Activated CD8-positive, alpha-beta T cell treated with anti-CD3 and anti-CD28 coated beads, Interleukin-2, amount 10 ng/mL, durations not matched to agents 7 days and 5 days (primary cell): ENCODE measurements at places on chromosomes 5 and 9. TPM values are rescaled to one million over a fixed set of nuclear protein-coding genes. Genes with fewer than 3 reads are reported as not detected.
A peak's percentile ranks its signal among the peaks of the same experiment; 100 is the strongest.

- DNase-seq: no peak
Observed at GRCh38 chr5:129392681-129393080, 67.4 kb upstream of the ADAMTS19 start.

Gene MRPS27
- 48.2 TPM for total RNA-seq

- no peak for DNase-seq
Observed at GRCh38 chr9:72954431-72955125, 1.7 kb upstream of the ALDH1A1 start.

Gene SLC36A3
- total RNA-seq: not detected

GRCh38 chr5:157484768-157485167 lies 24.8 kb downstream of the NIPAL4 start:
- no peak for DNase-seq

DNA sequence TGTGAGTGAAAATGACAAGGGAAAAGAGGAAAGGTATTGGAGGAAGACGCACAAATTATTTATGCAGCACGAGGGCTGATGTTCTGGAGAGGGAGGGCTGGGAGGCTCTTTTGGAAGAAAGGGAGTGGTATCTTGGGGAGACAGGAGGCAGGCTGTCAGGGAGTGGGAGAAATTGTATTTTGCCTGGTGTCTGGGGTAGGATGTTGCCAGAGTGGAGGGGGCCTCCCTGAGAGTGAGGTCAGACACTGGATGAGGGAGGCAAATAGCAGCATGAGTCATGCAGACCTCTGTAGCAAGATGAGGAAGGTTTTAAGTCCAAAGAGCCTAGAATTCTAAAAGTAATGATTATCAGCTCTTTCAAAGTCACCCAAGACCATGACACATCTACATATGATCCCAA lies 158.0 kb downstream of the DMRT2 start:
- DNase-seq: no peak

- no peak for DNase-seq
Observed at GRCh38 chr9:114928136-114928535, 2.3 kb downstream of the TNFSF8 start.

DNA sequence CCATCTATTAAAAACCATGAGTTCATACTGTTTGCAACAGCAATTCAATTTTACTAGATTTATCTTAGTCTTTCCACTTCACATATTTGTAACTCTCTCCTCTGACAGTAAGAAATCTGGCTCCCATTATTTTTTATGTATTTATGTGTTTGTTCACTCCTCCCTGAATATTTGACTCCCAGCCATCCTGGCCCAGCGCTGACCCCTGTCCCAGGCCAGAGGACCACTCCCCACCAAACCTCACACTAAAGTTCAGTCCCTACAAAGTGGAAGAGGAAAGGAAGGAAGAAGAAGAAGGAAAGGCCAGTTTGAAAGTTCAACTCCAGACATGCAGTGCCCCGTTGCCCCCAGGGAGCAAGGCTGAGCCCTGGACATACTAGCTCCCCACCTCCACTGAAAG lies 271.8 kb downstream of the ADAMTSL1 start:
- DNase-seq: no peak

Gene IRGM
- 4.1 TPM for total RNA-seq

- no peak for DNase-seq
Observed at GRCh38 chr5:476814-477175, 33.8 kb downstream of the EXOC3 start.

GRCh38 chr9:135669616-135670285 lies 6.6 kb downstream of the LCN9 start:
- DNase-seq: no peak

DNA sequence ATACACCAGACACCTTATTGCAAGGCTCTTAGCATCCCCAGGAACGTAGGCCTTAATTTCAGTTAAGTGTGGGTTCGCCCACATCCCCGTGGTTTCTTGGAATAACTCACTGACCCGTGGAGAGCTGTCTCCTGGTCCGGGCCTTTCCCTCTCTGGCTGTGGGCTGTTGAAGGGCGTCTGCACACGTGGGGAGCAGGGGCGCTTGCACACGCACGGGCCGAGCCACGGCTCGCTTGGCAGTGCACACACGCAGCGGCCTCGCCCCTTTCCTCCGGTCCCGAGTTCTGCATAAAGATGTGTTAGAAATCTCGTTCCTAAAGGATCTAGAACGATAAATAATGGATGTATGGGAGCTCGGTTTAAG lies 141.9 kb downstream of the PBX3 start:
- DNase-seq: no peak

DNA sequence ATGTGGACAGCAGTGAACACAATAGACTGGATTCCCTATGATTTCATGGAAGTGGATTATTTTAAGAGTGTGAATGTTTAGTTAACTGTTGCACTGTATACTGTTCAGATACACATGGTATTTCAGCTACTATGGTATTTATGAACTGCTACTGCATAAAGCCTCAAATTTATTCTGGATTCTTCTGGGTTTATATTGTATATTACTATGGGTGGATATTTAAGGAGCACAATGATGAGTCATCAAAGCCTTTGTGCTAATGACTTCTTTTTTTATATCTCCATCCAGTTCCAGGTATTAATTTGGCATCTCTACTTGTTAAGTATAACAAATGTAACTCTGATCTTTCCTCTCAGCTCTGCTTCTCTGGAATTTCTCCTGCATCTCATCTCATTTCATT lies 6.8 kb downstream of the KDM4C start:
- no peak for DNase-seq

- peak; percentile 94 for DNase-seq
Observed at GRCh38 chr9:133459476-133460404, at the start of gene CACFD1. Gene CACFD1, plus strand, starts transcription at chr9:133459978. Its CDS starts 89 bp downstream, at chr9:133460067.

DNA sequence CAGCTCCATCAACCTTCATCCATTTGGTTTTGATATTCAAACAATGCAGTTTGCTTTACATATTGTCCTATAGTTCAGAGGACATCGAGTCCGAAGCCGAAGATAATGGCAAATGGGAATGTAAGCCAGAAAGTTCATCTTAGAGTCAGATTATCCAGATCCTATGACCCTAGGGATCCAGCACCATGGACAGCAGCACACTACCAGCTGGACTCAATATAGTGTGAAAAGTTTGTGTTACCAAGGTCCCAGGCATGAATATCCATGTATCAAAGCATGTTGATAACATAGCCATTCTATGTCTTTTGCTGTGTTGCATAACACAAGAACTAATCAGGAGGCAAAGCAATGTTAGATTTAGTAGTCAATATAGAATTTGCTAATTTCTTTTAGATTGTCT lies 46.3 kb downstream of the FSTL4 start:
- DNase-seq: peak; percentile 59

Gene BHMT
- not detected for total RNA-seq

- DNase-seq: no peak
Observed at GRCh38 chr5:144567421-144567780, 396.7 kb downstream of the KCTD16 start.

Gene EGFL7
- 1.9 TPM for total RNA-seq

Gene FREM1
- not detected for total RNA-seq

DNA sequence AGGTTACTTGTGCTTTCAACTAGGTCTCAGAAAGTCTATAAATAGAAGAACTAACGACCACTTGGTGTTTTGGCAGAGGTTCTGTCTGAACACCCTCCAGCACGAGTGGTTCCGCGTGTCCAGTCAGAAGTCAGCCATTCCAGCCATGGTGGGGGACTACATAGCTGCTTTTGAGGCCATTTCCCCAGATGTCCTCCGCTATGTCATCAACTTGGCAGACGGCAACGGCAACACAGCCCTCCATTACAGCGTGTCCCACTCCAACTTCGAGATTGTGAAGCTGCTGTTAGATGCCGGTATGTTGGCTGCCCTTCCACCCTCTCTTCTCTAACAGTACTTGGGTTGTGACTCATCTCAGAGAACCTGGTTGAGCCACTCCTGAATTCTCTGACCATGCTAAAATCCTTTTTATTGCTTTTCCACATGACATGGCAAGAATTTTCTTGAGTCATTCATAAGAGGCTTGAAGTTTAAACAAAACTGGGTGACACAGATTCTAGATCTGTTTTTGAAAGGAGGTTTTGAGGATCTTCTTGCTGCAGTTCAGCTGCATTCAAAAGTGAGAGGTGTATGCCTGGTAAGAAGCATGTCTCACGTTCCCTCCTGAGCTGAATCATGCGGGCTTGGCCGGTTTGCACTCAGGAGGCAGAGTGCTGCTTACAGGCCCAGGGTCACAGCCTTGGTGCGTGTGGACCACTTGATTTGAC lies 103.1 kb upstream of the DMRT1 start:
- no peak for DNase-seq

DNA sequence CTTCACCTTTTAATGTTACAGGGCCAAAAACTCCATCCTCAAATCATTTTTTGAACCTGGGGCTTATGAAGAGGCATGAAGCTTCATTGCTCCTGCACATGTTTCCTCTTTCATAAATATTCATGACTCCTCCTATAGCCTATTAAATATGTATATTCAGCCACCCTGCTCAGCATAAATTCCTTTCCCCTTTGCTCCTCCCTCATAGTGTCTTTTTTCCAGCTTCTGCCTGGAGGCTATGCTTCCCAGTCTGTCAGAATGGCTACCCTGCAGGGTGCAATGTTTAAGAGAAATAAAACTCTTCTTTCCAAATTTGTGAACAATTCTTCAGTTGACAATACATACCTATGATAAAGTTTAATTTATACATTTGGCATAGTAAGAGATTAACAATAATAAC lies 1082.9 kb upstream of the CDH18 start:
- no peak for DNase-seq

GRCh38 chr9:136604823-136605525 lies 57.7 kb upstream of the EGFL7 start:
- DNase-seq: no peak

GRCh38 chr5:6235726-6236125 lies 142.6 kb downstream of the MED10 start:
- no peak for DNase-seq

Gene FANCC
- total RNA-seq: 18.2 TPM

DNA sequence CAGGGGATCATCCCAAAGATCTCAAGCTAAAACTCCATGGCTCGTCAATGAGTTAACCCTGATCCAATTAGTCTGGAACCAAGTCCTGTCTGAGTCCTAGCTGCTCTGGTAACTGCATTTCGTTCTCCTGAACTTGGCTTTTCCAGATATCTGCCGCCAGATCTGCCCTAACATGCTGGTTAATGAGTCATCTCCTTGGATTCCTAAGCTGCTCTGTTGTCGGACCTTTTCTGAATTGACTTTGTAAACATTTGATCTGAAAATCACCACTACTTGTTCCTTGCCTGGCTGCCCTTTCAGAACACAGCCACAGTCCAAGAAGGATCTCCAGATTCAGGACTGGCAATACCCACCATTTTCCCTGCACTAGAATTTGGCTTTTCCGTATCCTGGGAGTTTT lies 473.0 kb downstream of the ZSWIM6 start:
- no peak for DNase-seq

DNA sequence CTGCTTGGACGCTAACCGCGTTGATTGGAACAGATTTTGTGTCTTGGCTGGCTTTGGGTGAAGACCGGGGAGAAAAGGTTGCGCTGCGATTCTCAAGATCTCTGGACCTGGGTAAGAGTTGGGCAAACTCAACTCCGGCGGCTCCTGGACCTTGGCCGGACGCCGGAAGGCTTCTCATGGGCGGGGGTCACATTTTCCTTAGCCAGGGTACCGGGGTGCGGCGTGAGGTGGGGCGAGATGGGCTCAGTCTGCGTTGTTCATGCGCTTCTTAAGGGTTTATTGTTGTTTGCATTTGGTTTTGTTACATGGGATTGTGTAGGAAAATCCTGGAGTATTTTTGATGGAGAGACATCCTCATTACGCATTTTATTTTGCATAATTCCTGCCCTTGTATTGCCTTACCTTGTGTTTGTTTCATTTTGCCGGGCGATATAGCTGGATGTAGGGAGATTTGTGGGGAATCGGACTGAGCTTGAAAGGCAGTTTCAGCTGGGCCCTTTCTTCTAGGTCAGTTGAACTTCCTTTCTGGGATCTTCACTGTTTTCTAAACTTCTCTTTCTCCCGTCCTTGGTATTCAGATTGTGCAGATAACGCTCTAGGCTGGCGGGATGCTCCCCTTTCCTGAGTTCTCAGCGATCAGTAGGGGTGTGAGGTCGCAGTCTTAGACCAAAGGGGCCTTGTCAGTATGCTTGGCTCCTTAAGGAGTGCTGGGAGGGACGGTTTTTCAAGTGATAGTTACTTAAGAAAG lies 524 bp downstream of the MEGF10 start:
- DNase-seq: no peak

Gene LCN15
- not detected for total RNA-seq

DNA sequence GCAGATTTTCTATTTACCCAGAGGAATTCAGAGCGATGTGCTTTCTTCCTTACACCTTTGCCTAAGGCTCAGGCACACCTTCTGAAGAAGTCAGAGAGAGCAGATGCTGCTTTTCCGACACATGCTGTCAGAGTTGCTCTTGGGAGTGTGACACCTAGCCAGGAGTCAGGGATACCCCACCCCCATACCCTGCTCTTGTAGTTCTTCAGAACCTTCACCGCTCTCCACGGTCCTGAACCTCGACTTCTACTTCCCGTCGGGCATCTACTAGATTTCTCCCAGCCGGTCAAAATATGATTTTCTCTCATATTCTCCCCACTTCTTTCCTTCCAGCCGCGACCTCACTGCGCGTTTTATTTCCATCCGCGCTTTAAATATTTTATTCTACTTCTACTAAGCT lies 1.7 kb downstream of the GRIN3A start:
- peak; percentile 26 for DNase-seq

Gene CDC37L1
- 8.9 TPM for total RNA-seq

DNA sequence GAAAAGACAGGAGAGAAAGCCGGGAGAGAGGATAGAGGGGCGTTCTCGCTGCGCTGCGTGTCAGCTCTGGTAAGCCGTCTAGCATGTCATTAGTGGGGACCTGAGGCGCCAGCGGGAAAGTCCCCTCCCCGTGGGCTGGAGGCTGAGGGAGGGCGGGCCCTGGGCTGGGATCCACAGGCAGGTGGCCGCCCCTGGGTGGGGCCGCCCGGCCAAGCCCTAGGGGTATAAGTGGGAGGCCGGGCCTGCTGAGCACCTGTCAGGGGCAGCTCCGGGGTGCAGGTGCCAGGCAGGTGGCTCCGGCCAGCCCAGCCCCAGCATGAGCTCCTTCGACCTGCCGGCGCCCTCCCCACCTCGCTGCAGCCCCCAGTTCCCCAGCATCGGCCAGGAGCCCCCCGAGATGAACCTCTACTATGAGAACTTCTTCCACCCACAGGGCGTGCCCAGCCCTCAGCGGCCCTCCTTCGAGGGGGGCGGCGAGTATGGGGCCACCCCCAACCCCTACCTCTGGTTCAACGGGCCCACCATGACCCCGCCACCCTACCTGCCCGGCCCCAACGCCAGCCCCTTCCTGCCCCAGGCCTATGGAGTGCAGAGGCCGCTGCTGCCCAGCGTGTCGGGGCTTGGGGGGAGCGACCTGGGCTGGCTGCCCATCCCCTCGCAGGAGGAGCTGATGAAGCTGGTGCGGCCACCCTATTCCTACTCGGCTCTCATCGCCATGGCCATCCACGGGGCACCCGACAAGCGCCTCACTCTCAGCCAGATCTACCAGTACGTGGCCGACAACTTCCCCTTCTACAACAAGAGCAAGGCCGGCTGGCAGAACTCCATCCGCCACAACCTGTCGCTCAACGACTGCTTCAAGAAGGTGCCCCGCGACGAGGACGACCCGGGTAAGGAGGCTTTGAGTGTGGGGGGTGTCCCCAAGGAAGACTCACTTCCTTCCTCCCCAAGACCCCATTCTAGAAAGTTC lies at the start of gene FOXI1:
Gene FOXI1, plus strand, starts transcription at position 256 of the 970 bp plus-strand sequence. Its CDS starts 61 bp downstream, at position 317.
- no peak for DNase-seq

GRCh38 chr9:101727612-101728524 lies 10.6 kb downstream of the GRIN3A start:
- no peak for DNase-seq

Gene CDHR2
- 2.1 TPM for total RNA-seq

- DNase-seq: no peak
Observed at GRCh38 chr5:87298692-87299362, 31.1 kb downstream of the RASA1 start.

- DNase-seq: no peak
Observed at GRCh38 chr5:56569076-56569475, 246.3 kb upstream of the MAP3K1 start.
